ENCODE measurements at places on chromosomes 1 and 21.

- no peak for DNase-seq
Measured at GRCh38 chr1:57324388-57324787, 99.5 kb downstream of the DAB1 start.

- no peak for DNase-seq
Measured at GRCh38 chr1:99969260-99969728, 502 bp upstream of the SLC35A3 start.

GRCh38 chr1:30010506-30011106 is 712.8 kb downstream of the MATN1 start:
- DNase-seq = no peak

DNA sequence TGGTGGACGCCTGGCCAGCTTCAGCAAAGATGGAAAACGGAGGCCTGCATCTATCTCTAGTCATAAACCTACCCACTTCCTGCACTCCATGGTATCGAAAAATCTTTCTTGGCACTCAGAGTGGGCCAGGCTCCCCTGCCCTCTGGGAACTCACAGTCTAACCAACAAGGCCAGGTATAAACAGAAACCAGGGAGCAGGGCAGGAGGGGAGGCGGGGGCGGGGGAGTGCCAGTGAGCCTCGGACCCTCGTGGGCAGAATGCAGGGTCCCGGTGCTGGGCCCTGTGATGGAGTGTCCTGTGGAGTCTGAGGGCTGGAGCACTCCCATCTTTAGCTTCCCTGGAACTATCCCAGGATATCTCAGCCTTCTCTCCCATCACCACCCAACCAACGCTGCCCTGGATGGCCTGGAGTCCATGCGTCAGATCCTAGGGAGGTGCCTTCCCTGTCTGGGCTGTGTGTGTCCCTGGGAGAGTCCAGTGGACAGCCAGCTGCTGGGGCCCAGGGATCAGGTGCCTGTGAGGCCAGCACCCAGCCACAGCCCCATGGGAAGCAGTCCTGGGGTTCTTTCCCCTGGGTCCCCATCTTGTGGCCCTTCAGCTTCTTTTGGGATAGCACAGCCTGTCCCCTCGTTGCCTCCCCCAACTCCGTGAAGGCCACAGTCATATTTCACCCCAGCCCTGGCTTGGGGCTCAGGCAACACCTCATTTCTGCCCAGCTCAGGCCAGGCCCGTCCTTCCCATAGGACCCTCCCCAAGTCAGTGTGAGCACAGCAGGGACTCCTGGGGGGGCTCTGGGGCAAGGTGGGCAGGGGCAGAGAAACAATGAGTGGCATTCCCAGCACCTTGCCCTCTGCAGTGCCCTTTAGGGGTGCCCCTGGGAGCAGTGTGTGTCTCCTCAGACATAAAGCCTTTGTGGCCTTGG is 1.1 kb upstream of the EPS8L3 start:
- no peak for DNase-seq

DNA sequence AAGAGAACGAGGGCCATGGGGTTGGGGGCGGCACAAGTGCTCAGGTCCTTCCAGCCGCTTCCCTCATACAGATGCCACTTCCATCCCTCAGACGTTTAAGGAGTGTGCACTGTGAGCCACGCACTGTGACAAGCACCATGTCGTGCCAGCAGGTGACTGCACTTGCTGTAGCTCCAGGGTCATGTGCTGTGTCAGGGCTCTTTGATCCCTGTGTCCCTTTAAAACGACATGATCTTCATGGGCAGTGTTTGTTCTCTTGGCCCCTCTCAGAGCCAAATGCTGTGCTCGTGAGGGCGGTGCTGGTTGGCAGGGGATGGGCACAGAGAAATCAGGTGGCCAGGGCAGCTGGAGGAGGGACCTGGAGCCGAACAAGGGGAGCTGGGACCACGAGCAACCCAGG is 19.9 kb downstream of the IL10RB start:
- no peak for DNase-seq

GRCh38 chr1:229199261-229200243 is 71.4 kb upstream of the RAB4A start:
- DNase-seq = no peak

GRCh38 chr1:30110846-30111245 is 612.5 kb downstream of the MATN1 start:
- DNase-seq = no peak

GRCh38 chr1:11316701-11317100 is 43.7 kb downstream of the UBIAD1 start:
- no peak for DNase-seq

- no peak for DNase-seq
Measured at GRCh38 chr1:150121236-150121862, 28.4 kb upstream of the PLEKHO1 start.

- no peak for DNase-seq
Measured at GRCh38 chr1:155514582-155515187, 47.9 kb downstream of the ASH1L start.

- DNase-seq = no peak
Measured at GRCh38 chr1:97186381-97186780, 464.8 kb downstream of the PTBP2 start.

DNA sequence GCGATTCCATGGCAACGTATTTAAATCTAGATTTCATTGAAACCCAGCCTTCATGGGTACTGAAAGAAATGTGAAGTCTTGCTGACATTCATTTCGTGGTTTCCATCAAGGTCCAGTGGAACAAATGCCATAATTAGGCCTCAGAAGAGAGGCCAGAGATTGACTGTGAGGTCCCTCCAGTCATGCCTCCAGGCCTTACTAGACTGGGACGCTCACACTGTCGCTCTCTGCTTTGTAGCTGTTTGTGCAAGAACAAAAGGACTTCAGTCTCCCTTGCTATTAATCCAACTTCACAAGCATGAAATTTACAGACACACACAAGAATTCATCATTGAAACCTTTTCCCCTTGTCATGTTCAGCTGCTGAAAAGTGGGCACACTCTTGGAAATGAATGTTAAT is 180.4 kb upstream of the FOXD3 start:
- no peak for DNase-seq

GRCh38 chr21:35044770-35045541 is 4.1 kb downstream of the RUNX1 start:
- DNase-seq = no peak

GRCh38 chr1:169849346-169850022 is 44.2 kb downstream of the SCYL3 start:
- DNase-seq = no peak
